ENCODE measurements at places on chromosomes 11 and 22.

GRCh38 chr11:3148255-3148989, 16.7 kb downstream of the OSBPL5 start:
- DNase-seq = no peak

DNA sequence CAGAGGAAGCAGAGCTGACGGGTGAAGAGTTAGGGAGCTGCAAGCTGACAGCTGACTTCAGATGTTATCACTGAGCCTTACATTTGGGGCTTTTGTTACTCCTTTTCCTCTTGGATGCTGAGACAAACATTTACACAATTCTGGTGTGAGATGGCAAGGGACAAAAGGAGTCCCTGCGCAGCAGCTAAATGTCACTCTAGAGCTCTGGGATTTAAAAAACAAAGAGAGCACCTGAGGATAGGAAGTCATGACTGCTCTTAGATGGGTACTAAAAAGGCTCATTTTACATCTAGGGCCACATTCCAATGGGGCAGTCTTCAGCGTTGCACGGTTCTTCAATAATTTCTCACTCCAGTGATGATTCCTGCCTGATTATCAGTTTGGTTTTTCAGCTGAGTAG, 204.5 kb downstream of the RAB38 start:
- no peak for DNase-seq

DNA sequence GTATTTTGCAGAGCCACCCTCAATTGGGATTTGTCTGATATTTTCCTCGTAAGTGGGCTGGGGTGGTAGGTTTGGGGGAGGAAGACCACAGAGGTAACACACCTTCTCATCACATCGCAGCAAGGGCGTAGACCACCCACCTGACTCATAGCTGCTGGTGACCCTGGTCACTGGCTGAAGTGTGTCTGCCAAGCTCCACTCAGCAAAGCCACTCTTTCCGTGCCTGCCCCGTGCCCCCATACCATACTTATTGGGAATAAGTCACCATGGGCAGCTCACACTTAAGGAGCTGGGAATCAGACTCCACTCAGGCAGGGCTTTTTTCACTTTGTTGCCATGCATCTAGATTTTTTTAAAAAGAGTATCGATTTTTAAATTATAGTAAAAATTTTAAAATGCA, 111.6 kb downstream of the PHF21B start:
- DNase-seq = no peak

DNA sequence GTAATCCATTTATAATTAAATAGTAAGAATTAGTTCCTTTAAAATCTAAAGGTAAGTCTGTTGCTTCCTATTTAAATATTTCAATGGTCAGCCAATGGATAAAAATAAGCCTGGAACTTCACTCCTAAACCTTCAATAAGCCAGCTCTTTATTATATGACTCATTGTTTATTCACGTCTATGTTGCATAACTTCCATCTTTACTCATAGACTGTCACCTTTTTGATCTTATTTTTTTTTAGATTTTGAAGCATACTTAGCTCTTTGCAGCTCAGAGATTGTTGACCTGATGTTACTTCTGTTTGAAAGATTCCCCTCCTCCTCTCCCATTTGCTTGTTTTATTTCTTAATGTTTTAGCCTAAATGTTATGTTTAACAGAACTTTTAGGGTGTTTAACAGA, 1571.2 kb upstream of the RAG2 start:
- no peak for DNase-seq

- no peak for DNase-seq
These were observed 87.8 kb upstream of the SLC22A12 start for GRCh38 chr11:64503186-64503753.

GRCh38 chr11:1573077-1573902, 1.2 kb upstream of the DUSP8 start:
- no peak for DNase-seq

- no peak for DNase-seq
These were observed 5.2 kb downstream of the NCAPH2 start for GRCh38 chr22:50513175-50513574.

GRCh38 chr11:44754876-44755555, 28.3 kb downstream of the TSPAN18 start:
- no peak for DNase-seq

GRCh38 chr11:130776061-130776419, 140.2 kb downstream of the SNX19 start:
- no peak for DNase-seq

DNA sequence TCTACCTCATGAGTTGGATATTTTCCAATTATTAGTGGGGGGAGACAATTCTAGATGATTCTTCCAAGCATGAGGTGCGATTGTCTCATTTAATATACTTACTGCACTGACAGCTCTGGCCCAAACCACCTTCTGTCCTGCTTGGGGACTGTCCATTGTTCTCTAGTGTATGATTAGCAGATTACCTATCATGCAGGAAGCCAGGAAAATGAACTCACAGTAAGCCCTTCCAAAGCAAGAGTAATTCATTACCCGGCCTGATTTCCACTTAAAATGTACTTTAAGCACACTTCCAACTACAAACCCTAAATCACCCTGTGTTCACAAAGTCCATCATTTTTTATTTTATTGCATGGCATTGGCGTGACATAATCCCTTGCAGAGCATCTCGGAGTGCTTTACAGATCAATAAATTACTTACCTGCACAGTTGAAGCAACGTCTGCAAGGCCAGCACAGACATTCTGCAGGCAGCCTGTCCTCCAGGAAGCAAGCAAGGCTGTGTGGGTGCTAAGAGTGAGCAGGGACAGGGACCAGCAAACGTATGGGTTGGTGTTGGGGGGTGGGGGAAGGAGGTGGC, 838.2 kb downstream of the NTM start:
- DNase-seq = no peak

DNA sequence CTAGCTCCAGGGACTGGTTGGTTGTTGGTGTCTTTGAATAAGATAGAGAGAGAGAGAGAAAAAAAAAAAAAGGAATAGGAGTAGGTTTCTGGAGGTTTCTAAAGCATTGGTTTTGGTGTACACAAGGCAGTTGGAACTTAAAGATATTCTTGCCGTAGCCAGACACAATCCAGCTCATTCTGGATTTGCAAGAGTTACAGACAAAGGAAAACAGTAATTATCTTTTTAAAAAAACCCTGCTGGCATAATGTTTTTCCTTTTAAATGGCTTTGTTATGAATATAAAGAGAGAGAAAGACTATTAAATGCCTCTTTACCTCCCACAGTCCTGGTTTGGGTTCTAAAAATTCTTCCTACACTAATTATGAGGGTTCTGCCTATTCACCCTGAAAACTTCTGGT, 120.4 kb upstream of the RAG2 start:
- no peak for DNase-seq

DNA sequence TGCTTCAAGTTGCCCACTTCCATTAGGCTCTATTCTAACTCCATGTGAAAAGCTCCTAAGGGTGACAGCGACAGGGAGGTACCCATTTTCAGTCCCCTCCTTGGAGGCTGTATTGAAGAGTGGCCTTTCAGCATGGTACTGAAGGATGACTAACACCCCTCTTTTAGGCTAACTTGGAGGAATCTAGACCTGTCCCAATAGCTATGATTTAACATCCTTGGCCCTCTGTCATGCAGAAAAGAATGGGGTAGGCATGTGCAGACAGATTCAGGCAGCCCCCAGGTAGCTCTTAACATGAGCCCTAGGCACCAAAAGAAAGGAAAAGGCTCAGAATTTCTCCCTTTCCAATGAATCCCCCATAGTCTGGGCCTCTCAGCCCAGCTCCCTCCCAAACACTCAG, 89.3 kb upstream of the AMOTL1 start:
- DNase-seq = no peak
